CD4-positive, alpha-beta T cell treated with Interleukin-10 for 1 hour (primary cell): ENCODE measurements at places on chromosomes 5 and 9.

DNA sequence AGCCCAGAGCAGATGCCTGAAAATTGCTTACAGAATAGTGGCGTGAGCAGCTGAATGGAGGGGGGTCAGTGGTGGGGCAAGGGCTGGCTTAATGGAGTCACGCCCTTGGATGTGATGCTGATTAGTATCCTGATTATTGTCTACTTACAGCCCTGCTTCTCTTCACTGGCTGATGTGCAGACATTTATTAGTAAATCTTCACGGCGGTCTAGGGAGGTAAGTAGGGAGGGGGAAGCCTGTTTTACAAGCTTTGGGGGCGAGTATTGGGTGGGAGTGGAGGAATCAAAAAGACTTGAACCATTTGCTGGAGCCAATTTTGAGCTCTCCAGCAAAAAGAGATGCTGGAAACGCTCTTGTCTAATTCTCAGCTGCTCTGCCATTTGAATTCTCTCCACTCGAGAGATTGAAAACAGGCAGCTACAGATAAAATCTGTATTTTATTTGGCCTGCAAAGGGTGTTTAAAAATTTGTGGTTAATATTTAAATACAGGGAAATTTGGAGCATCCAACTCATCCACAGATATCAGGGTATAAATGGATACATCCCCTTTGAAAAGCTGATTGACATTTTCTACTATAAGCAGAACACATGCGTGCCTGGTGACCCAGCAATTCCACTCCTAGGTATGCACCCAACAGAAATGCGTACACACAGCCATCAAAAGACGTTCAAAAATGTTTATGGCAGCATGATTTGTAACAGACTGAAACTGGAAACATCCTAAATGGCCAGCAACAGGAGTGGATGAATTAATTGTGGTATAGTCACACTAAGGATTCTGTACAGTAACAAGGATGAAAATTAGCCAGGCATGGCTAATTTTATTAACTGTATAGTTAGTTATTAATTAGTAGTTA, 19.5 kb upstream of the ALDH1B1 start:
- DNase-seq = no peak

- no peak for DNase-seq
Measured at GRCh38 chr5:34660444-34660843, 4.3 kb downstream of the RAI14 start.

- DNase-seq = no peak
Measured at GRCh38 chr9:100125910-100126309, 26.9 kb downstream of the INVS start.

DNA sequence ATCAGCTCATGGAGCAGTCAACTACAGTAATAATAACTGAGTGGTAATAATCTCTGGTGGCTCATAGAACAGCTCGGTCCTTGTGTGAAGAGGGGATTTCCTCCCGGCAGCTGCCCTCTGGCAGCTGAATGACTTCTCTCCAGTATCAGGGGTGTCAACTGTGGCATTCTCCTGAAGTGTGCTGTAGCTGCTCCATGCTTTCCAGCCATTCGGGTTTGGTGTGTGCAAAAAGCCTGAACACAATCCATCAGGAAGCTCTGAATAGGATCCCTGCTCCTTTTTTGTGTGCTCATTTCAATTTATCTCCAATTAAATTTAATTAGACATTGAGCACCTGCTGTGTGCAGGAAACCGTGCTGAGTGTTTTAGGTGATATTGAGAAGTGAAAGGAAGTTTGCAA, 59.8 kb upstream of the BARX1 start:
- DNase-seq = no peak
